Stimulated activated CD4-positive, alpha-beta T cell treated with anti-CD3 and anti-CD28 coated beads, Interleukin-1b, Interleukin-23, amount 100 ng/mL, for 48 hours (primary cell): ENCODE measurements at places on chromosomes 16 and 17.
A peak's percentile ranks its signal among the peaks of the same experiment; 100 is the strongest.

DNA sequence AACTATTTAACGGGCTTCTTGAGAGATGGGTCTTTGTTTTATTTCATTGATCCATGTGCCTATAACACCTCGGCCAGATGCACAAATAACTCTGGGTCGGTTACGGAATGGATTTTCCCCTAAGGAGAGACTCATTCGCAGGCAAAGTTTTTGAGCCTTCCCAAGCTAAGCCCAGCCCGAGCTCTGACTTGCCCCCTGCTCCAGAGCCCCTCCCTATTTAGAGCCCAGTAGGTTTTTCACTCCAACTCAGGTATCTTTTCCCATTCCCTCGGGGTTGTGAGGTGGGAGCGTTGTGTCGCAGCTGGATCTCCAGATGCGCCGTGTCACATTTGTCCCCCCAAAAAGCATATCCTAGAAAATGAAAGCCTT lies 812 bp upstream of the MYOCD start:
- no peak for DNase-seq

- no peak for DNase-seq
Measured at GRCh38 chr16:85056211-85056748, 28.7 kb downstream of the KIAA0513 start.

GRCh38 chr17:72185564-72185963 lies 64.7 kb downstream of the SOX9 start:
- DNase-seq: no peak

DNA sequence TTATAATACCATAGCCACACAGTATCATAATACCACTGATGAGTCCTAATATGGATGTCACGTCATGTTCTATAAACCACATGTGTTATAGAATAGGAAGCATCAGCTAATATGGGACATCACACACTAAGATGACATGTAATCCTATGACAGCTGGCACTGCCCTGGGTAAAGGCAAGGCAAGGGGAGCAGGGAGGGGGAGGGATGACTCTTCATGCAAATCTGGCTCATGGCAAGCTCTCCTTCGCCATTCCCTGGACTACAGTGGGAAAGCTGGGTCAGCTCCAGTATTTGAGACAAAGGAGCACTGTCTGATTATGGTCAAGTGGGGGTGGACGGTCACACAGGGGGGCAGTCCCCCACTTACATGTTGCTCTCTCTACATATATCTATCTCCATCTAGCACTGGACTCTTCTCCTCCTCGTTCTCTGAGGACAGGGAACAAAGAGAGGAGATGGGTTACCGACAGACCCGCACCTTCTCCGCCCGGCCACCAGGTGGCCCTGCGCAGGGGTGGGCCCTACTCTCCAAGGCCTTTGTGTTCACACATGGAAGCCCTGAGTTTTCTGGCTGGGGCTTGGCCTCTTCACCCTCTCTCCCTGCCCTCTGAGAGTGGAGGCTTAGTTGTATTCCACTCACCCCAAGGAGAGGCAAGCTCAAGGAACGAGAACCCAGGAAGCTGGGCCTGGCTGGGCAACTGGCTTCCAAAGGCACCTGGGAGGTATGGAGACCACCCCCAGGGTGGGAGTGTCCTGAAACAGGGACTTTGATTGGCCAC lies 23.4 kb upstream of the MPO start:
- peak; percentile 66 for DNase-seq

DNA sequence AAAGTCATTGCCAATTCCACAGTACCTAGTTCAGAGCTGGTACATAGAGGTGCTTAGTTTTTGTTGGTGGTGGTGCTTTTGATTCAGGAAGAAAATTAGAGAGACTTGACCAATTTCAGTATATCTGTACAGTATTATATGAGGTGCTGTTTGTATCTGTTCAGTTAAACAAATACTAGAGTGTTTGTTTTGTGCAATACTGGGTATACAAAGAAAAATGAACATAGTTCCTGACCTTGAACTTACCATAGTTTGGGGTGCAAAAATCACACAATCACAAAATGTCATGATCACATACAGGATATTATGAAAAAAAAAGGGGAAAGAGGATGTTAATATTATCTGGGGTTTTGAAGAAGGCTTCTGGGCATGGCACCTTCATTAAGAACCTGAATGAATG lies 39.8 kb upstream of the GOT2 start:
- DNase-seq: no peak
